ENCODE measurements at places on chromosomes 7 and 10.

DNA sequence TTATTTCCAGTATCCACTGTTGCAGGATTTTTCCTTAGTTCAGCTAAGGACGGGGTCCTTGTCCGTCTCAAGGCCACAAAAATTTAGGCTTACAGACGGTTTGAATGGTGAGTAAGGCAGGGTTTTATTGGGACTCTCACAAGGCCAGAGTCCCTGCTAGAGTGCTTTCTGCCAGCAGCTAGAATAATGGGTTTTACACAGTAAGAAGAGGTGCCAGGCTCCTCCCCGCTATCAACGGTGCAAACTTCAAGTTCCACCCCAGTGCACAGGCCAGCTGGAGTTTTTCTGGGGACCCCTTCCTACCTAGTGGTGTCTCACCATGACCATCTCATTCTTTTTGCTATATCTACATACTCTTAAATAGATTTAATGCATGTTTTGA is 198.5 kb upstream of the KCTD7 start:
- no peak for DNase-seq

DNA sequence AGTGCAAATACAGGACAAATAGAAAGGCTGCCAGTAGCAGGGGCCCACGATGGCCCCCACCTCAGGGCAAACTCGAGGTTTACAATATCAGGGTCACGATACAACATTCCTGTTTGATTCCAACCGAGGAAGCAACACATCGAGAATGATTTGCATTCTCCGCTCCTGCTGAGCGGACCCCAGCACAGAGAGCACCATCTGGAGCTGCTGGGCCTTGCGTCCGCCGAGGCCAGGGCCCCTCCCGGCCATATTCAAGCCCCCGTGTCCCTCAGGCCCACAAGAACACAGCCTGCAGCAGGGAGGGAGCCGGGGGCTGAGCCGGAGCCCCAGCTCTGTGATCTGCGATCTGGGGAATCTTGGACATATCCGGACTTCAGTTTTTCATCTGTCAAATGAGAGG is 84.3 kb downstream of the PRKAG2 start:
- DNase-seq, result peak; percentile 32

- DNase-seq, result no peak
Observed at GRCh38 chr7:88771417-88771816, 11.9 kb downstream of the ZNF804B start.

- DNase-seq, result peak; percentile 55
Observed at GRCh38 chr7:12389089-12389700, 14.5 kb downstream of the VWDE start.

- no peak for DNase-seq
Observed at GRCh38 chr7:69796416-69796815, 198.1 kb downstream of the AUTS2 start.

DNA sequence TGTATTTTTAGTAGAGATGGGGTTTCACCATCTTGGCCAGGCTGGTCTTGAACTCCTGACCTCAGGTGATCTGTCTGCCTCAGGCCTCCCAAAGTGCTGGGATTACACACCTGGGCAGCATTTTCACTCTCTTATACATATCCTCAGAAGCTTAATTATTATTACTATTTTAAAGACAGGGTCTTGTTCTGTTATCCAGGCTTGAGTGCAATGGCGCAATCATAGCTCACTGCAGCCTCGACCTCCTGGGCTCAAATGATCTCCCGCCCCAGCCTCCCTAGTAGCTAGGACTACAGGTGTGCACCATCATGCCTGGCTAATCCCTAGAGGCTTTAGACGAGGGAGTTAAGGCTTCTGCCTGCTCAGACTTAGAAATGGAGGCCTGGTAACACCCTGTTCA is 26.3 kb downstream of the UNC5B start:
- DNase-seq, result no peak
